Stimulated activated CD8-positive, alpha-beta memory T cell treated with anti-CD3 and anti-CD28 coated beads, Interleukin-7, amount 100 ng/mL, for 48 hours (primary cell): ENCODE measurements at places on chromosomes 2 and 18.

DNA sequence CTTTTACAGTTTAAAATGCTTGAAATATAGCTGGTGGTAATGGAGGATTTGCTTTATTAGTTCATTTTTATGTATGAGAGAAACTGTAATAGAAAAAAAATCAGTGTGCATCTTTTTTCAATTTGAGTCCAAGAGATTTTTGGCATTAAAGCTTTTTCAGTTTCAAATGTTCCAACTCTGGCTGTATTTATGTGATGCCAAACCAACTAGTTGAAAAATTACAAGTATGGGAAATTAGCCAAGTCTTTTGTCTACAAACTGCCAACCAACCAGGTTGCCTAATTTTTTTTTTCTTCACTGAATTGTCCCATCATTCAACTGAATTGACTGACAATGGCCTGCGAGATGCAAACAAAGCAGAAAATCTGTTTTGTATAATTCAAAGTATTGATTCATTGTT is 95.7 kb downstream of the ICOS start:
- DNase-seq: no peak

DNA sequence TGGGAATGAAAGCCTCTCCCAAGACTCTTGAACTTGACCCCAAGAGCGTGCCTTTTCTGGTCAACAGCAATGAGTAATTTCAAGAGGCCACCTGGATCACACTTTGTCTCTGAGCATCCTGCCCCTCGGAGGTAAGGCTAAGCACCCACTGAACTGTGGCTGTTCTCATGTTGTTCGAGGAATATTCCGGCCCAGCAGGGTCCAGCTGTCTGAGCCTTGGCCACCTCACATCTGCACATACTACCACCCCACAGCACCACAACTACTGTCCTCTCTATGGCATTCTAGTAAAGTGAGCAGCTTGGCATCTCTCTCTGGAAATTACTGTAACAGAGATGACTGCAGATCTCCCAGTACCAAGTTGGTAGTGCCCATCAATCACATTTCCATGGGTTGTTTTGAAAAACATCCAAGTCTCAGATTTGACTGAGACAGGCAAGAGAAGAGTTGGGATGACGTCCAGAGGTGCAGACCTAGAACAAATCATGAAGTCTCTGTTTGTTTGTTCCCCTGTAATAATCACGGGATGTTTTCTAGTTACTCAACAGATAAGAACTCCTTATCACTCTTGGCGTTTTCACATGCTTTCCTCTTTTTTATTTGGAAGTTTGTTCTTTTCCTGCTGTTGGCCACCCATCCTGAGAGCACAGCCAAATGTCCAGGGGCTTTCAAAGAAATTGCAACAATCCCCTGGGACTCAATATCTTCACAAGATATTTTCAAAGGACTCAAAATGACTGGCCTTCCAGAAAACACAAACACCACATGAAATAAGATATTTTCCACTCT is 336.0 kb upstream of the TNP1 start:
- DNase-seq: no peak

GRCh38 chr2:32484937-32485336 is 128.1 kb downstream of the BIRC6 start:
- DNase-seq: no peak

DNA sequence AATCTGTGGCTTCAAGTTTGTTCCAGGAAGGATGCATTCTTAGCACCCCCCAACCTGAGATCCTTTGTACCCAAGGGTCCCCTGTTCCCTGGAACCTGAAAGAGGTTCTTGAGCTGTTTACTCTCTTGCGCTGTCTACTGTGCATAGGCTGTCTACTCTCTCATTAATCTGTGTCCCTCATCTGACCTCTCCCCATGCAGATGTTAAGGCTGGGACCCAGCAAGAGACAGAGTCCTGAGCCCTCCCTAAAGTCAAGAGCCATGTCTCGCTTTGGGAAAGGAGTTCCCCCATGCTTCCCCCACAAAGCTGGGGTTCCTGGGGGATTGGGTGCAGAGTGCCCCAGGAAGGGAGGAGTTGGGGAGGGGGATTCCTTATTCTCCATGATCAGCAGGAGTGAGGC is 312.9 kb downstream of the CYP26B1 start:
- DNase-seq: no peak

DNA sequence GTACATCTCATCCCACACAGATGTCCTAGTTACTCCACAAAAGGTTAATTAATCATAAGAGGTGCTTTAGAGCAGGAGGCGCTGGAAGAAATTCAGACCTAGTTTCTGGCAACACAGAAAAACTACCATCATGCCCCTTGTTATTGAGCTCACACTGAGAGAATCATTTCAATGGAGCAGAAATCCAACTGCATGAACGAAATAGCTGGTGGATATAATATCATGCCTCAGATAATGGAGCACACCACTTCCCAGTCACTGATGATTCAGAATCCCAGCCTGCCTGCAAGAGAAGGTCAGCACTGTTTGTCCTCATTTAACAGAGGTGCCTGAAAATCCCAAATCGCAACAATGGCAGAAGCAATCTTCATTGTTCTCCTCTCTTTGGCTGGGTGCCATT is 125.8 kb upstream of the CREB1 start:
- no peak for DNase-seq

GRCh38 chr18:77405096-77405495 is 155.4 kb downstream of the GALR1 start:
- DNase-seq: no peak

- DNase-seq: no peak
Measured at GRCh38 chr2:223860809-223861738, 23.7 kb upstream of the AP1S3 start.

- no peak for DNase-seq
Measured at GRCh38 chr2:176103742-176104315, 3.3 kb upstream of the HOXD11 start.
